Stimulated activated naive B cell treated with anti-CD40 and anti-IgM and Interleukin-4, amounts not matched to agents 10 μg/mL and 1 μg/mL and 100 μg/mL, for 72 hours (primary cell): ENCODE measurements at places on chromosomes 5 and 9.

- no peak for DNase-seq
These were observed 23.7 kb upstream of the OTULINL start for GRCh38 chr5:14557791-14558415.

DNA sequence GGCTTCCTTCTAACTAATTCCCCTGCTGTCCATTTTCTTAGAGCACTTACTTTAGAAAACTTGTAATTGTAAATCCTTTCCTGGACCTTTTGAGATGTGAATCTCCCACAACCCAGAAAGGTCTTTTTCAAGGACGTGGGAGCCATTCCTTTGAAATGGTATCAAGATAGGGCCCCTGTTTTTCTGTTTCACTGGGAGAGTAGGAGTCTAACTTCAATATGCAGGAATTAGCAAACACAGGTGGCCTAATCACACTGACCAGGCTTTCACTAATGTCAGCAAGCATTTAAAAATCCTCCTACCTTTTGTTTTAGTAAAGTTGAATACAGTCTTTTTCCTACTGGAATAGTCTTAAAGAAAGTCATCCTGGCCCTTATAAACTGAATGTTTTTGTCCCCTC lies 558.3 kb downstream of the PTPRD start:
- DNase-seq, result no peak

DNA sequence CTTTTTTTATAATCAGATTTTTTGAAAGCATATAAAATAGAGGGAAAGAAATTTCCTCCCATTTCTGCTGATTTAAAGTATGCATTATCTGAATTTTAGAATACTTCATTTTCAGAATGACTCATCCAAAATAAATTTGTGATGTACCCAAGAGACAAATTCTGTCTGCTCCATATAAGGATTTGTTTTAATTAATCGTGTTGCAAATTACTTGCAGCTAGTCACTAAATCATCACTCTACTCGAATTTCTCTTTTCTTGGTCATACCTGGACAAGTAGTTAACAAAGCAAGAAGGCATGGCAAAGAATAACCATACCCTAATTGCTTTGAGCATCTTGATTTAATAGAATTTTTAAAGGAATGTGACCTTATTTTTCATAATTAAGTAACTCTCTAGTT lies 284.1 kb upstream of the GRAMD2B start:
- no peak for DNase-seq

- DNase-seq, result no peak
These were observed 6.0 kb downstream of the ST6GALNAC6 start for GRCh38 chr9:127893392-127893791.

GRCh38 chr9:77765781-77766259 lies 117.7 kb upstream of the GNA14 start:
- DNase-seq, result no peak

- no peak for DNase-seq
These were observed 1.2 kb upstream of the AJM1 start for GRCh38 chr9:136840877-136841645.

DNA sequence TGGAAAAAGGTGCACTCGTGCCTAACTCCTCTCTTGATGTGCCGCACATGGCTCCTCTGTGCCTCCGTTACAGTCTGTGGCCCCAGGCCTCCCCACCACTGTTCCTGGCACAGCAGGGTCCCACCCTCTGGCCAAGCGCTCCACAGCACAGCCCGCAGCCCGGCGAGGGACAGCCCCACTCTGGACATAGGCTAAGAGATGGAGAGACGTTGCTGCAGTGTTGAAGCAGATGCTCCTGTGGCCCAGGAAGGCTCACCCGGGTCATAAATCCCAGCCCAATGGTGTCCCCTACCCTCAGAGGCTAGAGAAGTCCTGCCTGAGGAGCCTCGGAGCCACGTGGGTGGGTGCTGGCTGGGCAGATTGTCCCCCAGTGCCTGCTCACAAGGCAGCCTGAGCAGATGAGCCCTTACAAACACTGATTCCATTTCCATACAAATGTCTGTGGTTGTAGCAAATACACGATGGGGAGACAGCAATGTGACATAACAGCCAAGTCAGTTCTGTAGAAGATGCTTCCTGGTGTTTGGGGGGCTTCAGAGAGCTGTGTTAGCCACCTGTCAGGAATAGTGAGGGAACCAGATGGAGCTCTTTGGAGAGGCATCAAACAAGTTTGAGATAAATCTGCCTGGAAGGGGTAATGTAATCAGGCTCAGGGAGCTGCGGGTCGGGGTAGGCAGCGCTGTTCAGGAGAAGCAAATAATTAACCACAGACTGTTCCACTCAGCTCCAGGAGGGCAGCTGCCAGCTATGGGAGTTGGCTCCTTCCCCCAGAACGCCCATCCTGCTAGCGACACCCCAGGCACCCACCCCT lies 41.7 kb downstream of the C5orf15 start:
- no peak for DNase-seq

GRCh38 chr9:23826120-23826629 lies at the start of gene ELAVL2:
TSS of gene ELAVL2 (minus strand) at chr9:23826240. CDS start at chr9:23762234, 64,006 bp downstream.
- peak; percentile 44 for DNase-seq

DNA sequence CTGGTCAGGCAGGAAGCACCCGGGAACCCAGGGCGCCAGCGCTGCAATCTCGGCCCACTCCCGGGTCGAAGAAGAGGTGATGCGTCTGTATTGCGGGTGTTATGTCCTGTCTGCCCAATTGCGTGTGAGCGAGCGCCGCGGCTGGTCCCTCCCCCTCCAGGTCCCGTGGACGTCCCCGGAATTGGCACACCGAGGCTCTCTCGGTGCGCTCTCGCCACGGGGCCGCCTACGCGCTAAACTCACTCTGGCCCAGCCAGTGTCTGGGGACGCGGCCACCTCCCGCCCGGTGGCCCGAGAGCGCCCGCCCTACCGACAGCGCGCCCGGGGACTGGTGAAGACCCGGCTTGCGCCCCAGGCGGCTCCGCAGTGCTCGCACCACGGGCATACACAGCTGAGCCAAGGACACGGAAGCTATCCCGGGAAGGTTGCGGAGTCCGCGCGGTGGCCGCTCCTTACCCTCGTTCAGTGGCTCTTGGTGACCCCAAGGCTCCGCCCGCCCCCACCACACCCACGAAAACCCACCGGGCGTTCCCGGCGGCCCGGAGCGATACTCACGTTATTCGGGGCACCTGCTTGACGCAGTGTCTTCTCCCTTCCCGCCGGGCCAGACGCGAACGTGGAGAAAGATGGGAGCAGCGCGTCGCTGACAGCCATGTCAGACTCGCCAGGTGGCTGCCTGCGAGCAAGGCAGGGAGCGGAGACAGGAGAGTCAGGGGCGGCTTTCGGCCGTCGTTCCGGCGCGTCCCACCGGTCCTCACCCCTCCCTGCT lies 1.0 kb downstream of the KLF4 start:
- DNase-seq, result peak; percentile 41

DNA sequence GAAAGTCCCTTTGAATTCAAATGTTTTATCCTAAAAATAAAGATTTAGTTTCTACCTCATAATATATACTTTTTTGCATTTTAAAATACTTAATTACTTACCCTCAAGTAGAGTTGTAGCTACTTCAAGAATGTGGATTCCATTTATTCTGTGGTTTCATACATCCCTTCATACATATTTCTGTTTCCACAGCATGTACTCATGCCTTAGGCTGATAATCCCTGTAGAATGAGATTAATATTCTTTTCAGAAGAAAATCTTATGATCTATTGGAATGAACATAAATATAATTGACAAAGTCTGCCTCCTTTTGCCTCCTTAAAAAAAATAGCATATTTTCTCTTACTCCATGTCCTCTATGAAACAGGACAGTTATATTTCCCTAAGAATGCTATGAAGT lies 465.7 kb downstream of the DTWD2 start:
- DNase-seq, result no peak

DNA sequence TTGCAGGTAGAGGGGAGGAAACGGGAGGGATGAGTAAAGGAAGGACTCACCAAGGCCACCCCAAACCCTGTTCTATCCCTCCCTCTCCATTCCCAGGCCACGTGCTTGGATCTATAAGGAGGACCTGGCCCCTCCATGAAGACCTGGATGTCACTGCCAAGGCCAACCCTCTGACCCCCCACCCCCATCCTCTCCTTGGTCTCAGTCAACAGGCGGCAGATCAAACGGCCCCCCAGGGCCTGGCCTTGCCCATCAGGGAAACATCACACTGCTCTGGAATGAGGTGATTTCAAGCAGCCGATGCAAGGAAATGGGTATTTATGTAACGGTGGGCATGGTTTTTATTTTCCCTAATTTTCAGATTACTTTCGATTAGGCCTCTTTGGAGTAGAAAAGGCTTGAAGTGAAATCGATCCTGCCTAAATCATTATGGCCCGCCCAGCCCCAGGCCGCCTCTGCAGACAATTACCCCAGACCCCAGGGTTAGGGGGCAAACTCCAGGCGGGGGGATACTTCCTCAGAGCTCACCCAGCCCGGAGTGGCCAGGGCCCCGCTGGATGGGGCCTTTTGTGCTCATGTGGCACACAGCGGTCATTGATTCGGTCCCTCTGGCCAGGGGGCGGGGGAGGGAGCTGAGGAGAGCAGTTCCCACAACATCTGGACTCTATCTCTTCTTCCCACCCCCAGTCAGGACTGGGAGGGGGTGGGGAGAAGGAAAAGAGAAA lies 125.3 kb downstream of the PHF2 start:
- no peak for DNase-seq

DNA sequence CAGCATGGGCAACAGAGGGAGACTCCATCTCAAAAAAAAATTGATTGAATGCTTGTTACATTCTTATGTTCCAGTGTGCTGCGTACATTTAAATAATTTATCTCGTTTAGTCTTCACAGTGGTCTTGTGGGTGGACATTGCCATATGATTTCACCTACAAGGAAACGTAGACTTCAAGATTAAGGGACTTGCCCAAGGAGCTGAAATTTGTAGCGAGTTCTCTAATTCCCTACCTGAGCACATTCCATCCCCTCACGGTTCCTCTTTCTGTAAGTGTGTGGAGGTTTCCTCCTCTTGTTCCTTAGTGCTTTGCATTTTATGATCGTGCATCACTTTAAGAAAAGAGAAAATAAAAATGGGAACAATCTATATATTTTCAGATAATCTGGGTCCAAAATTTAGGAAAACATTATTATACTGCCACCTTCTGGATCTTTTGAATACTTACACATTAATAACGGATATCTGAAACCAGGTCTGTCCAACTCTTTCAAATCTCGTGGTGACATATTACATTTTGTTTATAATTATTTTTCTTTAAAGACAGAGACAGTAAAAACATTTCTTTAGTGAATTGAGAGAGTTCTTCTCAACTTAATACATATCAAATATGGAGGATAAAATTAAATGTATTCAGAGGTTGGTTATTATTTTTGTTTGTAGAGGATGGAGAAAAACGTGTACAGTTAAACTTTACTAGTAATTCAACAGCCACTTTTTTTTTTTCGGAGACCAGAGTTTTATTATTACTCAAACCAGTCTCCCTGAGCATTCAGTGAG lies 29.9 kb upstream of the C7 start:
- DNase-seq, result no peak

DNA sequence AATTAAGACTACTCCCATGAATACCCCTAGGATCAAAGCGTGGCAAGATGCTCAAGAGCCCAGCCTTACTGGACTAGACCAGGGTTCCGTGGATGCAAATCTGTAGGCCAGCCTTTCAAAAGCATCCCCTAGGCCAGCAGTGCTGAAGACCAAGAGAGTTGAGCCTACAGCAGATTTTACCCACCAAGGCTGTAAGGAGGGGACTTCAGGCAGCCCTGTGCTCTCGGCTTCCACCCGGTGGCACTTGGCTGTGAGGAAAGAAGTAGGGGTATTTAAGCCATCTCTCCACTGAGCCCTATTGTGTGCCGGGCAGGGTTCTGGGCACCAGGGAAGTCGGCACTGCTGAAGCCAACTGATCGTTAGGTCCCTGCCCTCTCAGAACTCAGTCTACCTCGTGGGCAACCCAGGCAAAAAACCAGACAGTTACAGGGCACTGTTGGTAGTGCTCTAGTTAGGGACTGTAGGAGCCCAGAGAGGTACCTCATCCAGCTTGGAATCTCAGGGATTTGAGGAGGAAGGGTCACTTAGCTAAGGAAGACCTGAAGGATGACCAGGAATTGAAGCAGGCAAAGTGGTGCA lies 25.5 kb downstream of the TCF7 start:
- DNase-seq, result no peak

- DNase-seq, result no peak
These were observed 437.0 kb upstream of the TRPC7 start for GRCh38 chr5:136802383-136802782.

GRCh38 chr5:124741711-124742496 lies 4.5 kb downstream of the ZNF608 start:
- DNase-seq, result no peak

- no peak for DNase-seq
These were observed 1883.7 kb upstream of the C9orf72 start for GRCh38 chr9:29456940-29457339.

GRCh38 chr5:178160176-178160575 lies 6.5 kb upstream of the NHP2 start:
- no peak for DNase-seq

- DNase-seq, result no peak
These were observed 213.6 kb downstream of the DAB2IP start for GRCh38 chr9:121865060-121865459.

DNA sequence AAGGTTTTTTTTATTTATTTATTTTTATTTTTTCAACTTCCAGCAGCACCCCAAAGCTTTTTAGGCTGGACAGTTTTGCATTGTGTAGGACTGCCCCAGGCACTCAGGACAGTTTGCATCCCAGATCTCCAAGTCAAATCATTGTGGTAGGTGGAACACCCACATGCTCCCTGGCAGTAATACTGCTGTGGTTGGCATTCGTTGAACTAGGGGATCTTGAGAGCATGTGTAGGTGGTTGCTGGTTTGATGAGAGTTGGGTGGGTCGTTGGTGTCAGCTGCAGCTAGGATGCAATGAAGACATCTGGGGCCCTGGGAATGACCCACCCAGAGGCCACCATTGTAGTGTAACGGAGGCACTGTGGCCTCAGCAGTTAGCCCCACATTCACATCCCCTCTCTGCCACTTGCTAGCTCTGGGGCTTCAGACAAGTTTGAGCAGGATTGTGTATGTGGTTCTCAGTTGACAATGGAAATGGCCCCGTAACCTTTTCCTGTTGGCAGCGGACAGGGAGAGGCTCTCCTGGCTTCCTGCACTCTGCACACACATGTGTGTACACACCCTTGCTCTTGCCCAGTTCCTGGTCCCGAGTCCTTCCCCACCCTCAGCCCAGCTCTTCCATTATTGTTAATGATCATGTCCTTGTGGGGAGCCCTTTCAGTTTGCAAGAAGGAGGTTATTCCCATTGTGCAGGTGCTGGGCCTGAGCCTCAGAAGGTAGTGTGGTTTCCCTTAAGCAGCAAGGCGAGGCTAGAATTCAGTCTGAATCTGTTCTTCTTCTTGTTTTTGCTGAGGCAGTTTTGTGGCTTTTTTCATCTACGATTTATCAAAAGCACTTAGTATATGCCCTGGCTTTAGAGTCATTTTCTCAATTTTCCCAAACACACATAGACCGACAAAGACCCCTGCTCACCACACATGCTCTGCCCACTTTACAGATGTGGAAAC lies 46.5 kb downstream of the PPARGC1B start:
- DNase-seq, result no peak

DNA sequence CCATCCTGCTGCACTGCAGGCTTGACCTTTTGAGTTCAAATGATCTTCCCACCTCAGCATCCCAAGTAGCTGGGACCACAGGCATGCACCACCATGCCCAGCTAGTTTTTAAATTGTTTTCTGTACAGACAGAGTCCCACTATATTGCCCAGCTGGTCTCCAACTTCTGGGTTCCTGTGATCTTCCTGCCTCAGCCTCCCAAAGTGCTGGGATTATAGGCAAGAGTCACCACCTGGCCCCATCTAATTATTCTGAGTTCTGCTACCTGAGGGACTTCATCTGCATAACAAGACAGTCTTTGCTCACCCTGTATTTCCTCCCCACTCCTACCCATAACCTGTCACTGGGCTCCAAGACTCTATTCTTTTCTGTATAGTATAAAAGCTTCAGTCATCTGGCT lies 54.6 kb upstream of the CEMIP2 start:
- DNase-seq, result no peak
